ENCODE measurements at places on chromosomes 7 and 10.
A peak's percentile ranks its signal among the peaks of the same experiment; 100 is the strongest.

- DNase-seq, result no peak
Measured at GRCh38 chr10:20593649-20594048, 303.5 kb downstream of the NEBL start.

DNA sequence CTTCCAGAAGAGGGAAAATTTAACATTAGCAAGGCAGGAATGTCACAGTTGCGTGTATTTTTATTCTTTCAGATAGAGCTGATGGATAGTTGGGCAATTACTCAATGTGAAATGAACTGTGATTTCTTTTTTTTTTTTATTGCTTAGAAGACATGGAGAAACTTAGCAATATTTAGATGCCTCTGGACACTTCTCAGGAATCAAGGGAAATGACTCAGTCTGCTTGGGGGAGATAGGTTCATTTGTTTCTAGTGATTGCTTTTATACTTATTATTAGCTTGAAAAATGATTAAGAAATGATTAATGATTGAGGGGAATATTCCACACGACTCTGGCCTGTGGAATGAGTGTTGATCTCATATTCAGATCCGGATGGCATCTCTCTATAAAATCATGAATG lies 33.1 kb upstream of the TBX20 start:
- DNase-seq, result no peak

- DNase-seq, result no peak
Measured at GRCh38 chr7:142362349-142362748, 104.5 kb upstream of the PRSS58 start.

DNA sequence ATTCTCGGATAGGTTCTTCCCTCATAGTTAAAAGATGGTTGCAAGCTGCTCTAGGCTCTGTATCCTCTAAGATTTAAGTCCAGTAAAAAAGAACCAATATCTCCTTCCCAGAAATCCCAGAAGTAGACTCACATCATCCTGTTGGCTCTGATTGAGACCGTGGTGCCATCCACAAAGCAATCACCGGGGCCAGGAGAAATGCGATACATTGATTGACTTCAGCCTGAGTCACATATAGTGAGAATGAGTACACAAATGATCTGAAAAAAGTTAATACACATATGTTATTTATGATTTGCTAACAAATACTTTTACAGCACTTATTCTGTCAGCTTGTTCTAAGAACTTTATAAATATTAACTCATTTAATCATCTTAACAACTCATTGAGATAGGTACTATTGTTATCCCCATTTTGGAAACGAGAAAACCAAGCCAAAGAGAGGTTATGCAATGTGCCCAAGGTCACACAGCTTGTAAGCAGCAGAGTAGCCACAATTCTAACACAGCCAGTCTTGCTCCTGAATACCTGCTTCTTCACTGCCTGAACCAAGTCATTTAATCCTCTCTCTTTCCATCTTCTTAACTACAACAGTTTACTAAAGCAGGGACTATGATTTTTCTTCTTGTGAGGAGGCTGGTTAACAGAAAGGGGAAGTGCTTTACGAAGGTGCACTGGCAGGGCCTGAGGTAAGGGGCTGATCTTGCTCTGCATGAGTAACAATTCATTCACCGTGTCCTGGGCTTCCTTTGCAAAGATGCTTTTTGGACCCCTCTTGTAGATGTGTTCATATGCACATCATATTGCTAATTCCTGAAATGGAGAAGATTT lies 177.0 kb downstream of the REEP3 start:
- DNase-seq, result no peak

- no peak for DNase-seq
Measured at GRCh38 chr10:109287858-109288257, 635.5 kb downstream of the XPNPEP1 start.

GRCh38 chr10:109902992-109903947 lies 20.0 kb downstream of the XPNPEP1 start:
- DNase-seq, result no peak

DNA sequence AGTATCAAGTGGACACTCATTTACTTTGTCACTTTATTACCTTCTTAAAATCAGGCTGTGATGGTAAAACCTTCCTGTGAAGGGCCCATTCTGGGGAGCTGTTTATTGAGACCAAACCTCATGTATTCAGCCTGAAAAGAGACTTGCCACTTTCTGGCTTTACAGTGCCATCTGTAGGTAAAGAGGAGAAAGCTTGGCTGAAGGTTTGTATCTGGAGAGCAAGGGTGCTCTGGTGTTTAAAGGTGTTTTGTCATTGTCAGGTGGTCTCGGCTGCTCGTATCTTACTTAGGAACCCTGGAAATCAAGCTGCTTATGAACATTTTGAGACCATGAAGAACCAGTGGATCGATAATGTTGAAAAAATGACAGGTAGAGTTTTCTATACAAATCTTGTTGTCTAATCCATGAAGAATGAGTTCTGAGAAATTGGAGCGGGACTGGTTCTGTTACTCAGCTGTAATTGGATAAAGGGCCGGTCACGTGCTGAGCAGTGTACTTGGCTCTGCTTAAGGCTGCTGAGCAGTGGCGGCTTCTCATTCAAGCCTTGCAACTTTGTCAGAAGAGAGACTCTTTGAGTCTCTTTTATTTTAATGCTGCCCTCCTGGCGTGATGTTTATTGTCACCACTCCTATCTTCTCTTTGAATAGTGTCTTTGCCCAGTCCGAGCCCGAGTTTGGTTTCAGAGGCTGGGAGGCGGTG lies 46.9 kb downstream of the AP3M1 start:
- no peak for DNase-seq

GRCh38 chr7:29355388-29355787 lies 160.8 kb downstream of the CHN2 start:
- no peak for DNase-seq

DNA sequence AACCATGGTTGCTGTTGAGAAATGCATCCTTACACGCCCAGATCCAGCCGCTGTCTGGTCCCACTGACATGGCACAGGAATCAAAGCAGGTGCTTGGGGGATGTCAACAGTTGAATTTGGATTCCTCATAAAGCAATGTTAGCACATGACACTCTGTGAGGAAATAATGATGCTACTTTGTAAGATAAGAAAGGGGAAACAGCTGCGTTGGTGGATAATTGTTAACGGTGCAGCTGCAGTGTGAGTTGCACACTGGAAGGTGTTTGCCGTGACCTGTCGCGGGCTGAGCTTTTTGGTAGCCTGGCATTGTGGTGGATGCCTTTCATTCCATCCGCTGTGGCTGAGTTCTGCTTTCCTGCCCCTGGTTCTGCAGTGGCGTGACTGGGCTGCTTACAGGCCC lies 113.9 kb downstream of the MGMT start:
- DNase-seq, result no peak

DNA sequence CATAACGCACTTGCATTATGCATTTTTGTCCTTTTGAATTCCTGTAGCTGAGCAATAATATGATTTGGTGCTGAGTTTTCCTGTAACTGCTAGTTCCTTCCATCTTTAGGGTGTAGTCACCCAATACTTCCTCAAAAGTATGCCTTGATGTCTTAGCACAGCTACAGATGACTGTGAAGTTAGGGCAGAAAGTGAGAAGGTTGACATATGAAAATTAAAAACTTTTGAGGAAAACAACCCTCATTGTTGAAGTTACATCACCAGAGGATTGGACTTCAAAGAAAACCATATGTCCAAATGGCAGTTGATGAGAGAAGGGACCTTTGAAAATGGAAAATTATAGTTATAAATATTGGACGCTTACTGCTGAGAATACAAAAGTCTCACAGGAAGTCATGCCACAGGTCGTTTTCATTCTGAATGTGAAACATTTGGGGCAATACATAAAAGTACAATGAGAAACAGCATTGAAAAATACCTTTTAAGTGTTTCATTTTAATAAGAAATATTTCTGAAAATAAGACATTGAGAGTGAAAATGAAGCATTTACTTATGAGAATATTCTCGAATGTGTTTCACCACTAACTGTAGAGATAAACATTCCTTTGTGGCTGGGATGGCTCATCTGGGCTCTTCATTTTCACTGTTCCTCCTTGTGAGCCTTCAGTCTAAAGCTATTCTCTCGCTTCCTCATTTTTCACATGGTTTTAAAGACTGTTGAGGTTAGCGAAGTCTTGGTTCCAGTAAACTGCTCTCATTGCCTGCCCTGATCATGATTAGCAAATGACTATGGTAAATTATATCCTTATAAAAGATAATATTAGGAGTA lies 61.4 kb upstream of the NME8 start:
- DNase-seq, result no peak

GRCh38 chr7:116708861-116709260 lies 36.9 kb downstream of the MET start:
- DNase-seq, result no peak

DNA sequence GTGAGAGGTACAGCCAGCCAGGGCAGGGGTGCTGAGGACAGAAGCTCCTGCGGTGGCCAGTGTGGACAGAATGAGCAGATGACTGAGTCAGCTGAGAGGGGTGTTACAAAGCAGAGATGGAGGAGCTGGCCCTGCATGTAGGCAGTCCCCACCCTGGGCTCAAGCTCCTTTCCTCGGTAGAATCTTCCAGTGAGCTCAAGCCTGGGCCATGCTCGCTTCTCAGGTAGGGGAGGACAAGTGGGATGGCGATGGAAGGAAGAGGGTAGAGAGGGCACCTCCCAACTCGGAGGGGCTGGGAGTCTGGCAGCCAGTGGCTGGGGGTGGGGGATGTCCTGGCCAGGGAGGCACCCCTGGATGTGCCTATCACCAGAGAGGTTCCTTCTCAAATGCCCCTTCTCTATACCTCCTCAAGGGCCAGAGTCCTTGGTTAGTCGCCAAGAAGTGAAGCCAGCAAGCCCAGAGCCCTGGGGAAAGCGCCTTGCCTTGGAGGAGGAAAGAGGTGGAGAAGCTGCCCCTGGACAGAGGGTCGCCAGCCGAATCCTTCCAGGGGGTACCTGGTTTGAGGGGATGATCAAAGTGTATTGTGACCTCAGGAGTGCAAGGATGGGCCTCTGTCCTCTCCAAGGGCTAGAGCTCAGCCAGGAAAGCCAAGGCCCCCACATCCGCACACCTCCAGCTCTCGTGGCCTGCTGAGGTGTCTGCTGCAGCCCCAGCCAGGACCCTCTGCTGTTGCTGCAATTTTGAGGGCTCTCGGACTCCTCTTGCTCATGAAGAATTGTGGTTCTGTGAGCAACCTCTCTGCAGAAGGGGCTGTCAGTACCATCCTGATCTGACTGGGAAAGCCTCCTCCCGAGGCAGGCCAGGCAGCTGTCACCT lies 88.6 kb upstream of the MACROH2A2 start:
- DNase-seq, result no peak

DNA sequence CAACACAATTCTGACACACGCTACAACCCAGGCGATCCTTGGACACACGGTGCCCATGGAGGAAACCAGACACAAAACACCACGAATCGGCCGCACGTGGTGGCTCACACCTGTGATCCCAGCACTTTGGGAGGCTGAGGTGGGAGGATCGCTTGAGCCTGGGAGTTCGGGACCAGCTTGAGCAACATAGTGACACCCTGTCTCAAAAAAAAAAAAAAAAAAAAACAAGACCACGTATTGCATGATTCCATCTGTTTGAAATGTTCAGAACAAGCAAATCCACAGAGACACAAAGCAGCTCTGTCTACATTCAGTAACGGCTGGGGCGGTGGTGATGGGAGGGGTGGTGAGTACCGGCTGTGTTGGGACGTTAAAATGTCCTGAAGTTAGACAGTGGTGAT lies 25.2 kb downstream of the ADAP1 start:
- no peak for DNase-seq

GRCh38 chr10:99888622-99889021 lies 106.2 kb downstream of the ABCC2 start:
- DNase-seq, result no peak

GRCh38 chr10:78335691-78336401 lies 302.2 kb downstream of the RPS24 start:
- peak; percentile 37 for DNase-seq

DNA sequence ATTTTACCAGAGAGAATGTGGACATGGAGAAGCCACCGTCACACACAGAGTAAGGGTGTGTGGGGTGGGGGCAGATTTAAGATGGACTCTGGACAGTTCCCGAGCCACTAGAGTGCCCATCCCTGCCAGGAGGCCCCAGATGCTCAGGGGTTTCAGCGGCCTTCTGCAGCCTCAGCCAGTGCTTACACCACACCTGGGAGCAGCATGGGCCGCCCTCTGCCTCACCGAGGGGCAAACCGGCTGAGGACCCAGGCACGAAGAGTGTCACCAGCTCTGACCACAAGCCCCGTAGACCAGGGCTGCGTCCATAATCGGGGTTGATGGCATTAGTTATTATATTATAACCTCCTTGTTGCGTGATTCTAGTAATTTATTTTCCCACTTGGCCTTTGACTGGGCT lies 6.7 kb upstream of the MNX1 start:
- no peak for DNase-seq

GRCh38 chr7:6028563-6028962 lies 2.6 kb upstream of the ANKRD61 start:
- DNase-seq, result no peak

- DNase-seq, result peak; percentile 78
Measured at GRCh38 chr10:102628451-102628911, 15.8 kb upstream of the TRIM8 start.

DNA sequence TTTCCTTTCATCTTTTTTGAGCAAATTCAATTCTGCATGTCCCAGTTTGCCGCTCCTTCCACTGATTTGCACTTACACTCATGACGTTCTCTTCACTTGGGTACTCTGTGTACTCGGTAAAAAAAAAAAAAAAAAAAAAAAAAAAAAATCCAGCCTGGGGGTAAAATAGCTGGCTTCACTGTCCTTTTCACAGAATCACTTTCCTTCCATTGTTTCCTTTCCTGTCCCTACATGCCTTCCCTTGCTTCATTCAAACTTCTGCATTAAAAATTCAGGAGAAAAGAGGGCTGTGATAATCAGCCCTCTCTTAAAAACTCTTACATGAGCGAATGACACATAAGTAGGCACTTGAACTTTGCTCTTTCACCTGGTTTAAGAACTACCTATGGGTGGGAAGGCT lies 8.7 kb downstream of the ANKRD1 start:
- no peak for DNase-seq

GRCh38 chr7:72446591-72447462 lies 34.7 kb upstream of the CALN1 start:
- no peak for DNase-seq

- DNase-seq, result peak; percentile 39
Measured at GRCh38 chr10:86960003-86960862, 1.8 kb downstream of the SNCG start.

GRCh38 chr10:15099886-15100285 lies 2.7 kb downstream of the RPP38 start:
- no peak for DNase-seq

GRCh38 chr7:155489158-155489840 lies 31.4 kb downstream of the EN2 start:
- no peak for DNase-seq

- DNase-seq, result peak; percentile 60
Measured at GRCh38 chr10:103759100-103759781, 96.1 kb downstream of the SH3PXD2A start.

DNA sequence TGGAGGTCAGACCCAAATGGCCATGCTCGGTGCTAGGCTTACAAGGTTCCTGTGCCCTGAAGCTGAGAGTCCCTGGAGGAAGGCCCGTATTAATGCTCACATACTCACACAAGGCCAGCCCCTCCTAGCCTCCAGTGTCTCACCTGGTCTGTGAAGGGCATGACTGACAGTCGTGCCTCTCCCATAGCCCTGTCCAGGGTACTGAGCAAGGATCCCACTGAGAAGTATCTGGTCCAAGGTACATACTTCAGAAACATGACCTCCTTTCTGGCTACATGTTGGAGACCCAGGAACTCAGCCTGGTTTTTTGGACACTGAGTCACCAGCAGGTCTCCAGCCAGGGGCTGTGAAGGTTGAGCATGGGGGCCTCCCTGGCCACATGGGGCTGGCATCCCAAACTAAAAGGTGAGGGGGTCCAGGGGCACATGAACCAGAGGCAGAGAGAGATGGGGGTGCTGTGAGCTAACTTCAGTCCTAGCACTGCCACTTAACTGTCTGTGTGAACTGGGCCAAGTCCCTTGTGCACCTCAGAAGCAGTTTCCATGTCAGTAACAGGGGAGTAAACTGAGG lies 17.6 kb upstream of the RASGEF1A start:
- no peak for DNase-seq
